Pancreas (tissue), 10 donors: ENCODE measurements at places on chromosomes 3 and 15. TPM values are rescaled to one million over a fixed set of nuclear protein-coding genes. Genes with fewer than 3 reads are reported as not detected.

Gene NBEAL2
- 32.2 TPM for total RNA-seq

Gene CMC1
- total RNA-seq = 6.7 TPM

Gene MUC4
- 0.59 TPM for total RNA-seq

Gene NR1I2
- total RNA-seq = 0.28 TPM

Gene TRH
- not detected for total RNA-seq

Gene CHRNA3
- 0.24 TPM for total RNA-seq

Gene CRYBG3
- total RNA-seq = 10.3 TPM
